Effector CD4-positive, alpha-beta T cell (primary cell): ENCODE measurements at places on chromosomes 6 and 20.
A peak's percentile ranks its signal among the peaks of the same experiment; 100 is the strongest.

DNA sequence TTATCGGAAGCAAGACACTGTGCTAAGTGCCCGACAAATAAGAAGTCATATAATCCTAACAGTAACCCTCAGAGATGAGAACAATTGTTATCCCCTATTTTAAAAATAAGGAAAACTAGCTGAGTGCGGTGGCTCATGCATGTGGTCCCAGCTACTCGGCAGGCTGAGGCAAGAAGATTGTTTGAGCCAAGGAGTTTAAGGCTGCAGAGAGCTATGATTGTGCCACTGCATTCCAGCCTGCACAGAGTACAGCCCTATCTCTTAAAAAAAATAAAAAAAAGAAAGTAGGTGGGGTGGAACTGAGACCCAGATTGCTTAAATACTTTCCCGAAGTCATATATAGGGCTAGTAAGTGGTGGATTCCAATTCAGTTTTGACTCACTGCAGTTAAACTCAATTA, 84.7 kb downstream of the UST start:
- no peak for DNase-seq

GRCh38 chr6:14533446-14533845, 415.9 kb downstream of the CD83 start:
- no peak for DNase-seq

- no peak for DNase-seq
These were observed 256.5 kb downstream of the HACE1 start for GRCh38 chr6:104603108-104603745.

- no peak for DNase-seq
These were observed 4.9 kb upstream of the LRRN4 start for GRCh38 chr20:6058684-6059295.

DNA sequence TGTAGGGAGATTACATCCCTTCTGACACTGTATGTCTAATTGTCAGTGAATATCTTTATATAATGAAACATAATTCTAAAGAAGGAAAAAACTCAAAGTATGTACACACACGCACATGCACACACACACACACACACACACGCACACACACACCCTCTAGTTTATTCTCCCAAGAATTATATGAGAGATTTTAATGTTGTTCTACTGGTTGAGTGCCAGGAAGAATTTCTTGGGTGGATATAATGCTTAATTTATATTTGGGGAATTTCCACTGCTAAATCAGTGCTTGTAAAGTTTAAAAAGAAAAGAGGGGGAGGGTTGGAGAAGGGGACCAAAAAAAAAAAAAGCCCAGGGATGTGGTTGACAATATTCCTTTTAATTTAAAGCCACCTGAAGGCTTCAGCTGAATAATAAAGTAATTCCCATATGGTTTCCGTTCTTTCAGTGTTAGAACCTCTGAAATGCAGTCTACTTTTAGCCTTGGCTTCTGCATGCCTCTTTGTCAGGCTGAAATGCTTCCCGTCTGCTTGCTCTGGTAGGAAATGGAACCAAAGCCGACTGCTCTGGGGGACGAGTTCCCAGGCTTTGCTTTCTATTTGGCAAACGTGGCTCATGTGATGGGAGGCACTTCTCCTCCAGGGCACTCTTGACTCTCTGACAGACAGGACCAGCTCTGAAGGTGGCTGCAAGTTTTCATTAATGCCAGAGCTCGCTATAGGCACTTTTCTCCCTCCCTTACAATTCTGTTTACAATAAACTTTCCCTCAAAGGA, 225.4 kb downstream of the PRL start:
- no peak for DNase-seq

- no peak for DNase-seq
These were observed 39.8 kb downstream of the PRDM1 start for GRCh38 chr6:106125925-106126435.

GRCh38 chr6:57421503-57421902, 104.1 kb downstream of the PRIM2 start:
- DNase-seq, result no peak

GRCh38 chr20:59603781-59604541, at the start of gene PHACTR3:
Gene PHACTR3 (plus strand): TSS chr20:59604540. CDS start chr20:59605015, 475 bp downstream.
- DNase-seq, result no peak

DNA sequence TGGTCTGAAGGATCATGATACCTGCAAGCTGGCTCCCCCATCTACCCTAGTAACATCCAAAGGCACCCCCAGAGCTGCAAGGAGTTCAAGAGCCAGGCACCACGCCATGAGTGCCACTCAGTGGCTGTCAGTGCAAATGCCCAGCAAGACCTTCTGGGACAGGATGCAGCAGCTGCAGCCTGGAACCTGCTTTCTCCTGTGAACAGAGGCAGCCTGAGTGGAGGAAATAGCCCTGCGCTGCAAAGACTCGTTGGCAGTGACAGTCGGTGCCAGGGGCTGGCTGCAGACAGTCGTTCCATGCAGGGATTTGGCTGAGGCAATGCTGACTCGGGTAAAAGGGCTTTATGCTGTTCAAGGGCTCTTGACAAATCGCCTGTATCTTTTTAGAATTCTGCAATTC, 15.7 kb upstream of the SSTR4 start:
- no peak for DNase-seq

GRCh38 chr6:161257793-161258457, 15.9 kb downstream of the AGPAT4 start:
- DNase-seq, result no peak

- no peak for DNase-seq
These were observed 6.1 kb upstream of the NANP start for GRCh38 chr20:25629816-25630499.

- no peak for DNase-seq
These were observed 20.1 kb upstream of the PBOV1 start for GRCh38 chr6:138238368-138238767.

- DNase-seq, result no peak
These were observed 84.9 kb downstream of the TIAM2 start for GRCh38 chr6:155079985-155080452.

DNA sequence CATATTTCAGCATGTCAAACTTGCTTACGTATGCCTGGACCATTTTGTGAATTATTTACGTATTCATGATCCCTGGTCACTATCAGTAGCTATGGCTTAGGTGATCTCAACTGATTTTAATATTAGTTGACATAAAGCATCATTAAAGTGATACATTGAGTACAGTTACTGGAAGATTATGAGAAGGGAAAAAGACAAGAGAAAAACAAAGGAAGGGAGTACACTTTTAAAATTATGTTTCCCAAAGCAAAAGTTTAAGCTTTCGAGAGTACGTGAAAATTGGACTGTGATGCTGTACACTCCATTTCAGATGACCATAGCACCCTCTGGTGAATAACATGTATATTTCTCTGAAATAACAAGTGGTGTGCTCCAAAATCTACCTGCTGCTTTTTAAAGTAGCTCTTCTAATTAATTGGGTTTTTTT, 215.0 kb upstream of the HSF2 start:
- no peak for DNase-seq

- no peak for DNase-seq
These were observed 49.4 kb upstream of the MCUR1 start for GRCh38 chr6:13863699-13864155.

- DNase-seq, result peak; percentile 55
These were observed 1.9 kb upstream of the ELOVL4 start for GRCh38 chr6:79949233-79949632.

- DNase-seq, result peak; percentile 53
These were observed 1.1 kb upstream of the MRGBP start for GRCh38 chr20:62795023-62795761.

GRCh38 chr6:231779-232178, 60.5 kb upstream of the DUSP22 start:
- no peak for DNase-seq

GRCh38 chr6:146598772-146599405, at the start of gene ADGB:
Gene ADGB (plus strand): TSS chr6:146598972. CDS start chr6:146599041, 69 bp downstream.
- no peak for DNase-seq

- no peak for DNase-seq
These were observed 15.6 kb upstream of the MAS1 start for GRCh38 chr6:159875194-159875593.

DNA sequence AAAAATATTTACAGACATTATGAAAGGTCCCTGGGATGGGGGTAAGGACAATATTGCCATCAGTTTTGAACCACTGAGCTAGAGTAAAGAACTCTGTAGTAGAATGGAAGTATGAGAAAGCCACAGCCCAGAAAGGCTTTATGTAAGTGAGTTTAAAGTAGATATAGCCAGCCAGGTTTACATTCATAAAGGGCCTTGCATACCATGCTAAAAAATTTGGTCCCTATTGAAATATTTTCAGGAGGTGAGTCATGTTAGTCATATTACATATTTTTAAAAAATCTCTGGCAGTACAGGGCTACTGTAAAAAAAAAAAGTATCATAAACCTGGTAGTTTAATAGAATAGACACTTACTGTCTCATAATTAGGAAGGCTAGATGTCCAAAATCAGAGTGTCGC, 3.5 kb downstream of the ZKSCAN8 start:
- DNase-seq, result no peak

DNA sequence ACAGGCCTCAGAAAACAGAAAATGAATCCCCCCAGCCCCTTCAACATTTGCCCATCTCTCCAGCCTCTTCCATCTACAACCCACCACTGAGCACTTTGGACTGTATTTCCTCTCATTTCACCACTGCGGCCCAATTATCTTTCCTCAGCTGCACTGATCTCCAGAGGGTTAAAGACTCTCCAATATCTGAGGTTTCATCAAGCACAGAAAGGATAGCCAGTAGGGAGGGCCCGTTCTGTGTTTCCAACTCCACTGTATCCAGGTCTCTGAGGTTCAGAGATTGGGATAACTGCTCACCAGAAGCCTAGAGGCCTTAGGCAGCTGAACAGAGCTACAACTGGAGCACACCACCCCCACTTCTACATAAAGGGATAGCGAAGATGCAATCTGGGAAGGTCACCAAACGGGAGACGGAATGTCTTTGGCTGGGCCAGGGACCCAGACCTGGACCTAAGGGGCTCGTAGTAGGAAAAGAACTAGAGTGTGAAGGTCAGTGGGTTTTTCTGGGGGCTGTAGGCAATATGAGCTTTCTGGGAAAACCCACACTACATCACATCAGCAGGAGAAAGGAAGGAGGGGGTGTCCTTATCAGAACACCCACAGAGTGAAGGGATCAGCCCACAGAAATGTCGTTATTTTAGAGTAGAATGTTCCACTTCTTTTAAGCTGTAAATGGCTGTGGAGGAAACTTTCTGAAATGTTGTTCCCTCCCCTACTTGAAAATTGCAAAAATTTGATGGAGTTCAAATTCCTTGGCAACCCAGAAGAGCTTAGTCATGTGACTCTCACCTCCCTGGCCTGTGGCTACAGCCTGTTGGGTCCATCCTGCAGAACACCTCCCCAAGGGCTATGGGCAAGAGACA, 7.3 kb downstream of the KCNK5 start:
- DNase-seq, result no peak

GRCh38 chr6:143754204-143754603, 76.4 kb downstream of the PHACTR2 start:
- DNase-seq, result no peak

DNA sequence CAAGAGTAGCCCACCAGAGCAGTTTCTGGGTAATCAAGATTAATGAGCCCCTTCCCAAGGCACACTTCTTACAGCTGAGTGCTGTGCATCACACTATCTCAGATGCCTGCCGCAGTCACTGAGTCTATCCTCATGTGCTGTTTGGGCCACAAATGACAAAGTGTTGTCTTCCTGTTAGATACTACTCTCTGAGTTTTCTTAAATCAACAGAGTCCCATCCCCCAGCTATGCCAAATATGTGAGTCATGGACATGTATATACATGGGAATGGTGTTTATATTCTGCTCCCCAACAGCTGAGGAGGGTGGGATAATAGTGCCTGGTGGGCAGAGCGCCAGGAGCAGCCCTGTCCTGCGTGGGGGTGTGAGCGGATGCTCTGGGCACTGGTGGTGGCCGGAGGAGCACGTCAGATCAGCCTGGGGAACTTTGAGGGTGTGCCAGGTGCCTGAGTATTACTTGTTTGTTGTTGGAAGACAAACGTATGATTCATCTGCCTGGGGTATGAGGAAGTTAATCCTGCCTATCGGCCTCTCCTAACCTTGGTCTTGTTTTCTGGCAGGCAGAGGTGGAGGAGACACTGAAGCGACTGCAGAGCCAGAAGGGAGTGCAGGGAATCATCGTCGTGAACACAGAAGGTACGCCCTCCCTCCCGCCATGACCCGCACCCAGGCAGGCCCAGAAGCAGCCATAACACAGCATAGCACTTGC, 9.6 kb downstream of the DYNLRB1 start:
- DNase-seq, result no peak

- no peak for DNase-seq
These were observed 622 bp downstream of the APCDD1L start for GRCh38 chr20:58514321-58515232.

DNA sequence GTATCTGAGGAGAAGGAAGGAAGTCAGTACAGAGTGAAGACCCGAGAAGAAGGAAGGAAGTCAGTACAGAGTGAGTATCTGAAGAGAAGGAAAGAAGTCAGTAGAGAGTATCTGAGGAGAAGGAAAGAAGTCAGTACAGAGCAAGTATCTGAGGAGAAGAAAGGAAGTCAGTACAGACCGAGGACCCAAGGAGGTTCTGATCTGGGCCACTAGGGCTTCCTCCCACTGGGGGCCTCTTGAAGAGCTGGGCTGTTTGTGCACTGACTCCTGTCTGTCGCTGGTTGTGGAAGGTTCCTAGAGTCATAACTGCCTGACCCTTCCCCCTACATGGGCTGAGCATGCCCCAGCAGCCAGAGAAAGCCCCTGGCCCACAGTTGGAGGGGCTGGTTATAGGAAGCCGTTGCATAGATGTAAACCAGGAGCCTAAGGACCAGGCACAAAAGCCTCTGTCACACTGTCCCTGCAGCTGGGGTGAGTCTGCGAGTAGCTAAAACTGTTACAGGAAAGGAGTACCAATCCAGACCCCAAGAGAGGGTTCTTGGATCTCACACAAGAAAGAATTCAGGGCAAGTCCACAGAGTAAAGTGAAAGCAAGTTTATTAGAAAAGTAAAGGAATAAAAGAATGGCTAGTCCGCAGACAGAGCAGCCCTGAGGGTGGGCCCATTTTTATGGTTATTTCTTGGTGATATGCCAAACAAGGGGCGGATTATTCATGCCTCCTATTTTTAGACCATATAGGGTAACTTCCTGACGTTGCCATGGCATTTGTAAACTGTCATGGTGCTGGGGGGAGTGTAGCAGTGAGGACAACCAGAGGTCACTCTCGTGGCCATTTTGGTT, 395.9 kb downstream of the PREX1 start:
- no peak for DNase-seq

DNA sequence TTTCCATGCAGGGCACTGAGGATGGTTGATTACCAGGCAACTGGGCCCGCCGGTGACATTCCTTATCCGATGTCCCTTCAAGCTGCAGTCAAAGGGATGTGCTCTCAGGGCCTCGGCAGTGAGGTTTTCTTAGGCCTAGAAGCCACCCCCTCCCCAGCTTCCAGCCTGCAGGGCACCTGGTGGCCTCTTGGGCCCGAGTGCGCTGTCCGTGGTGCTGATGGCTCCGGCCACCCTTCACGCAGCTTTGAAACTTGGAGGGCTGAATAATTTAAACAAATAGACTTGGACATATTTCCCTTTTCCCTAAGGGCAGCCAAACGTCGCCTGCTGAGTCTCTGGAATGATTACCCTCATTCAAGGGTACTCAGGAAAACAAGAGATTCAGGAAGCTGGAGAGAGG, 8.9 kb upstream of the MLN start:
- no peak for DNase-seq

DNA sequence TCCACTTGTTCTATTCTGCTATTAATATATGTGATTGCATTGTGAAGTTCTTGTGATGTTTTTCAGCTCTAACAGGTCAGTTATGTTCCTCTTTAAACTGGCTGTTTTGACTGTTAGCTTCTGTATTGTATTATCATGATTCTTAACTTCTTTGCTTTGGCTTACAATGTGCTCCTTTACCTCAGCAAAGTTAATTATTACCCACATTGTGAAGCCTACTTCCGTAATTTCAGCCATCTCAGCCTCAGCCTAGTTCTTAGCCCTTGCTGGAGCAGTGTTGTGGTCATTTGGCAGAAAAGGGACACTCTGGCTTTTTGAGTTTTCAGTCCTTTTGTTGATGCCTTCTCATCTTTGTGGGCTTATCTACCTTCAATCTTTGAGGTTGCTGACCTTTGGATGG, 440.2 kb downstream of the TBC1D32 start:
- no peak for DNase-seq
